ENCODE measurements at places on chromosomes 12 and 14. TPM values are rescaled to one million over a fixed set of nuclear protein-coding genes. Genes with fewer than 3 reads are reported as not detected.

DNA sequence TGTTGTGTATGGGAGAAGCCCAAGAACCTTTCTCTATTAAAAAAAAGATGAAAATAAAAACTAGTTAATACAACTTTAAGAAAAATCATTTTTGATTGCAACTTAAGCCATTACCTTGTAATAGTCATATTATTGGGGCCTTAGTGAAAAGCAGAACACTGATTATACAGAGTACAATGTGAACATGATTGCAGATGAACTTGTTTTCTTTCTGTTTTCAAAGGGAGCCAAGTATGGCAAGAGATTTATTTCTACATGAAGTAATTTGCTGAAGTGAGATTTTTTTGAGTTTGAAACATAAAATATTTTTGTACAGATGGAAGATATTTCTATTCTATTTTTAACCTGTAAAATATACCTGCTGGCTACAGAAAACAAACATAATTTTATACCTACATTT lies 104.9 kb downstream of the GPR135 start:
- DNase-seq = no peak

DNA sequence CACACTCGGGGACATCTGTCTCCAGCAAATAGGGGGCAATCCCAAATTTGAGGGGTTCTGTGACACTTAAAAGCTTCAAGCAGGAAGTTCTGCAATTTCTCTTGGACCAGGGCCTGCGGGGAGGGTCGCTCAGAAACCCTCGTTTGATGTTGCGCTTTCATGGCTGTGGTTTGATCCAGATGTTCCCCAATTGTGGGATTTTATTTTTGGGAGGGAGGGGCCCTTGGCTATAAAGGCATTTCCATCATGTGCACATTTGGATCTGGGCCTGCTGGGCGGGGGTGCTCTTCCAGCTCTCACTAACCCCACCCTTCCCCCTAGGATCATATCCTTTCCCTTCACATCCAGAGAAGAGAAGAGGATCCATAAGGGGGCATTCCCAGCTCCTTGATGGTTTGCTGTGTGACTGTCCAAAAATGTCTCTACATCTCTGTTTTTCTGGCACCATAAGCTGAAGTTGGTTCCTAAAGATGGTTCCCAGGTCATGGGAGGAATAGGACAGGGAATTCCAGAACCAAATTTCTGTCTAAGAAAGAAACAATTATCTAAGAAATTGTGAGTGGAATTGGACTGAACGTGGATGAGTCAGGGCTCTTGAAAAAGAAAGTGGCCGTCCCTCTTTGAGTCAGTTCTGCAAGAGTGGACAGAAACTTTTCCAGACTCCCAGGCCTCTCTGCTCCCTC lies 47.2 kb downstream of the SMUG1 start:
- DNase-seq = no peak

The SMARCD1 gene
- 52.3 TPM for total RNA-seq

The NEUROD4 gene
- 0.50 TPM for total RNA-seq
